ENCODE measurements at places on chromosomes 3 and 15.
A peak's percentile ranks its signal among the peaks of the same experiment; 100 is the strongest.

DNA sequence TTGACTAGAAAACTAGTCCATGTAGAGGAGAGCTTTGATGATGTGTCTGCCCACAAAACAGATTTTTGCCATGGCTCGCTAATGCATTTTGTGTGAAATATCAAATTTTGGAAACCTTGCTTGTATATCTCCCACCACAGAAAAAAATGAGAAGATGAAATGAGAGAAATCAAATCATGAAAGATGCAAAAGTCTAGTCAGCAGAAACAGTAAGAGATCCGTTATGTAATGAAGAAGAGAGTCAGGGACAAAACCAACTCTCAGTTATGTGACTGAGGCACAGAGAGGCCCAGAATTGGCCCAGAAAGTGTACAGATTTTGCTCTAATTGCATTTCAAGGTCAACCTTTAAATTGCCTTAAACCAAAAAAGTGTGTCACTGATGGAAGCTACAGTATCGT, 107.0 kb downstream of the FILIP1L start:
- DNase-seq = no peak

DNA sequence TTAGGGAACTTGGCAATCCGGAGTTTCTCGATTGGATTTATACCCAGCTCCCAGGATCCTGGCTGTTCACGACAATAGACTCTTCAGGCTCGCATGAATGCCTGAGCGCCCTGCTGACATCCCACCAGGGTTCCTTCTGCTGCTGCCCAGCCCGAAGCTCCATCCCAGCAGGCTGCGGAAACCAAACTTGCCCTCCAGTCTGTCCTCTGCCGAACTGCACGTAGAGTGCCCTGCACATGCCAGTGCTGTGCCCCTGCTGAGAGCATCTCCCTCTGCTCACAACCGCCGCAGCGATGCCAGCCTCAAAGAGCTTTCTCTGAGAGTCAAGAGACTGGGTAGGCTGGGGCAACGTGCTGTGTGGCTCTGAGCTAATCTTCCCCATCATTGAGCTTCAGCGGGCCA, 6.9 kb downstream of the ADAMTS7 start:
- no peak for DNase-seq

DNA sequence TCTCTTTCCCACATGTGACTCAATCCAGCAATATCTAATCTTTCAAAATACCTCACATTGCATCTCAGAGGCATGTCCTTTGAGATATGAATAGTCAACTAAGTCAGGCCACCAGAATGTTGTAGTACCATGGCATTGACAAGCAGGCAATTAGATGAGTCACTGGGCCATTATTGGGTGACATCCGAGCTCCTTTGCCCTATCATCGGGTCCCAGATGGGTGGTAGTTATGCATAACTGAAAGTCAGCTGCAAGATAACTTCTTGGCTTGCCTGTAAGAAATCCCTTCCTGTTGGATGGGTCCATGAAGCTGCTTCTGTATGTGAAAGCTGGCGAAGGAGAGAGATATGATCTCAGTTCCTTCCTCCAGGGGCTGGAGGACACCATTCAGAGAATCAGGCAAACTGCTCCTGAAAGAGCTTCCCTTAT, 32.8 kb downstream of the ARRDC4 start:
- DNase-seq = peak; percentile 66

DNA sequence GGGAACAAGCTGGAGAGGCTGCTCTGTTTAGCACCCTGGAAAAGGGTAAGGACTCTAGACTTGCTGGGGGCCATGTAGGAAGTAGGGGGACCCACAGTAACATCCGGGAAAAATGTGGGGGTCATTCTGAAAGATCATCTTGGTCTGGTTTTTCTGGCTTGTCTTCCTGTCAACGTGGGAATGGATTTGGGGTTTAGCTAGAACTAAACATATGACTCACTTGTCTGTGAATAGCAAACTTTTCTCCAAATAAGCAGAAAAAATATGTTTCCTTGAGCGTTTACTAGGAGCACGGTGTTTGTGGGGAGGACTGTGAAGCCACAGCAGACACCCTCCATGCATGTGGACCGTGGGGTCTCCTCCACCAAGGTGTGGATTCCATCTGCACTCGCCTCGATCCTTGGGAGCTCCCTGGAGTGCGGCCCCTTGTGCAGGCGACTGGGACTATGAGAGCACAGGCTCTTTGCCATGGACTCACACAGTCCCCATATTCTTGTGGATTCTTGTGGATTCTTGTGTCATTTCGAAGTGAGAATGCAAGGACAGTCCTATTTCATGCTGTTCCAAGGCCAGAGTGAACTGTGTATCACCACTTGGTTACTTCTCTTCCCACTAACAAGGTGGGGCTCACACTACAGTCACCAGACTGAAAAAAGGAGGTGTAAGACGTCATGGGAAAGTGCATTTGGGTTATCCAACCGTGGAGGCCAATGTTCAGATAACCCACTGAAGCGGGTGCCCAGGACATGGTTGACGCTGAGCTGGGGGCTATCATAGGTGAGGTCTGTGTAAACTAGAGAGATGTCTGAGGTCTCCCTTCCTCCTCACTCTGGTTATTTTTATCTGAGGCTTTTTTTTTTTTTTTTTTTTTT, 25.5 kb downstream of the PGPEP1L start:
- DNase-seq = no peak

GRCh38 chr3:49471856-49472495, 1.9 kb downstream of the DAG1 start:
- DNase-seq = no peak

DNA sequence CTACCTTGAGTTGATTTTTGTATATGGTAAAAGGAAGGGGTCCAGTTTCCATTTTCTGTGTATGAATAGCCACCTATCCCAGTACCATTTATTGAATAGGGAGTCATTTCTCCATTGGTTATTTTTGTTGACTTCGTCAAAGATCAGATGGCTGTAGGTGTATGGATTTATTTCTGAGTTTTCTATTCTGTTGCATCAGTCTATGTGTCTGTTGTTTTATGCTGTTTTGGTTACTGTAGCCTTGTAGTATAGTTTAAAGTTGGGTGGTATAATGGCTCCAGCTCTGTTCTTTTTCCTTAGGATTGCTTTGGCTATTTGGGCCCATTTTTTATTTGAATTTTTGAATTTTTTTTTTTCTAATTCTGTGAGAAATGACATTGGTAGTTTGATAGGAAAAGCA, 125.5 kb upstream of the FGF7 start:
- no peak for DNase-seq

DNA sequence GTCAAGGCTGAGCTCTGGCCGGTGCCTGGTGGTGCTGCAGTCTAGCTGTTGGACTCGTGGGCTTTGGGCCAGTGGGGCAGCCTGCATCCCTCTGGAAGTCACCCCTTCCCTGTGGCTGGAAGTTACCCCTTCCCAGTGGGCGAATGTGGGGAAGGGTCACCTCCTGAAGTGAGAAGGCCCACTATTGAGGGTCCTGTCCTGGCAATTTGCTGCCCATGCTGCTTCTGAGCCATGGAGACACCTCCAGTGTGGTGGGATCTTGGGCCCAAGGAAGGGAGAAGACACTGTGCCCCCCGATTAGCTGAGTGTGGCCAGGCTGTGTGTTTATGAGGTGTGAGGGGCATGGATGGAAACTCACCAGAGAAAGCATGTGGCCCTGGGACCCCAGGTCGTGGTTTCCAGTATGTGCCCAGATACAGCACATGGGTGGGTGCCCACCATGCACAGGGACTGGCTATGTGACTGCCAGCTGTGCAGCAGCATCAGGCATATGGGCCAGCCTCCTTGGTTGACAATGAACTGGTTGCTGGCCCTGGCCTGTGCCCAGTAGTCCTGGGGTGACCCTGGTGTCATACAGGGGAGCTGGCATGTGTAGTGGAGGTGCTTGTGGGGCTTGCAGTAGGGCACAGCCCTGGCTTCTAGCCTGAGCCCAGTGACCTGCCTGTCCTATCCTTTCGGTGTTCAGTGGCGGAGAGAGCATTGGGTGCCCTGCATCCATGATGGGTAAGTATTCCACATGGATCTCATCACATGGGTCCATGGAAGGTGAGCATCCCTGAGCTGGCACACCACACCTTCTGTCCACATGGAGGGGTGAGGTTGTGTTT, 221.2 kb downstream of the SNRPN start:
- DNase-seq = no peak

DNA sequence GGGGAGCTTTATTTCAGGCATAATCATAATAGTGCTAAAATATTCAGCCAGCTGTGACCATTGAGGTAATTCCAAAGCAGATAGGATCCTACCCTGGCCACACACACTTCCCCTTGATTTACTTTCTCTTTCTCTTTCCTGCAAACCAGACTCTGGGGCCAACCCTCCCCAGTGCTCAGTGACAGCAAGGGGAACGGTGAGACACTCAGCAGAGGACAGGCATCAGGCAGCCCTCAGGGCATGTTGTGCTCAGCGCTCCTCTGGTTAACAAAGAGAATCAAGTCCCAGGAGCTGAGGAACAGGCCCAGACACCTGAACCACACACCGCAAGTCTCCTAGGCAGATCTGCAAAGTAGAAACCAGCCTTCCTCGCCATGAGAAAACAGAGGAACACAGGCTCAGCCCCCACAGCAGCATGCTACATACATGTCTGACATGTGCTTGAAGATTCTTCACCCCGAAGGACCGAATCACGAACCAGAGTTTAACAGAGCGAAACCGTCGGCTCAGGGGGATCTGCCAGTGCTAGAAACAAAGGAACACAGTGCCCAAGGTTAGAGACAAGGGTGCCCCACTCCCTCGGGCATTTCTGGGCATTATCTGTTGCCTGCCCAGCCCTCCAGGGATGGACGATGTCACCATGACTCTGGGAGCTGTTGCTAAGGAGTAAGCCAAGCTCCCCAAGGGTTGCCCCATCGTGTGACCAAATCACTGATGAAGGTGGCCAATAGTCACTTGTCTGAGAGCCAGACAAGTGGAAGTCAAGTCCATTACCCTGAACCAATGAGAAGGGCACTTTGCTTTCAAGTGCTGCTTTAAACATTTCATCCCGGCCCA, 17.5 kb downstream of the HDC start:
- DNase-seq = peak; percentile 63

- no peak for DNase-seq
Observed at GRCh38 chr3:197135212-197135611, 105.6 kb upstream of the MELTF start.

DNA sequence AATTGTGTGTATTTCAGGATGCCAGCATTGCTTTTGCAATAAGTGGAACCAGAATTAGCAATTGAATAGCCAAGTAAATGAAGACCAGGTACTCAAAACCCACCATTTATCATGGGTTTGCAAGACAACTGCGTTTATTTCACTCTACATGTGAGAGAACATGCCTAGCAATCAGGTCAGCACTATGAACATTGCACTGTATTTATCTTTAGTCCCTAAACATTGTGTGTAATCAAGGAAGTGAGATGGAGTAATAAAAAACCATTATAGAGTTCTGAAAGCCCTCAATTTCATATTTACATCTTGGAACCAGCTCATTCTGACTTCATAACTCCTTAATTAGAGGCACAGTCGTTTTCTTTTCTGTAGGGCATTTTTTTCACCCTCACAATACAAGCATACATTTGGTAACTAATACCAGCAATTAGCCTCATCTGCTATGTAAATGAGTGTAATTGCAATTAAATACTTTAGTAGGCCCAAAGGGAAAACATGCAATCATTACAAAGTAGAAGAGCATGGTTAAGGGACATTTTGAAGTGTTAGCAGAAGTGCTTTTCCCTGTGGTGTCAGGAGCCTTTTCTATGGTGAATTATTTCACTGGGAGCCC, 153.1 kb upstream of the DPH6 start:
- no peak for DNase-seq

DNA sequence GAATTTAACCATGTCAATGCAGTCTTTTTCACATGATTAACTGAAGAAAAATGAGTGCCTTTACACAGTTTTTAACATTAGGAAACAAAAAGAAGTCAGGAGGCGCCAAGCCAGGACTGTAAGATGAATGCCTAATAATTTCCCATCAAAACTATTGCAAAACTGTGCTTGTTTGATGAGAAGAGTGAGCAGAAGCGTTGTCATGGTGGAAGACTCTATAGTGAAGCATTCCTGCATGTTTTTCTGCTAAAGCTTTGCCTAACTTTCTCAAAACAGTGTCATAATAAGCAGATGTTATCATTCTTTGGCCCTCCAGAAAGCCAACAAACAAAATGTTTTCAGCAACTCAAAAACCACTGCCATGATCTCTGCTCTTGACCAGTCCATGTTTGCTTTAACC, 156.8 kb upstream of the CDIN1 start:
- DNase-seq = no peak

- DNase-seq = peak; percentile 11
Observed at GRCh38 chr3:156477323-156477722, 77.6 kb downstream of the SSR3 start.

DNA sequence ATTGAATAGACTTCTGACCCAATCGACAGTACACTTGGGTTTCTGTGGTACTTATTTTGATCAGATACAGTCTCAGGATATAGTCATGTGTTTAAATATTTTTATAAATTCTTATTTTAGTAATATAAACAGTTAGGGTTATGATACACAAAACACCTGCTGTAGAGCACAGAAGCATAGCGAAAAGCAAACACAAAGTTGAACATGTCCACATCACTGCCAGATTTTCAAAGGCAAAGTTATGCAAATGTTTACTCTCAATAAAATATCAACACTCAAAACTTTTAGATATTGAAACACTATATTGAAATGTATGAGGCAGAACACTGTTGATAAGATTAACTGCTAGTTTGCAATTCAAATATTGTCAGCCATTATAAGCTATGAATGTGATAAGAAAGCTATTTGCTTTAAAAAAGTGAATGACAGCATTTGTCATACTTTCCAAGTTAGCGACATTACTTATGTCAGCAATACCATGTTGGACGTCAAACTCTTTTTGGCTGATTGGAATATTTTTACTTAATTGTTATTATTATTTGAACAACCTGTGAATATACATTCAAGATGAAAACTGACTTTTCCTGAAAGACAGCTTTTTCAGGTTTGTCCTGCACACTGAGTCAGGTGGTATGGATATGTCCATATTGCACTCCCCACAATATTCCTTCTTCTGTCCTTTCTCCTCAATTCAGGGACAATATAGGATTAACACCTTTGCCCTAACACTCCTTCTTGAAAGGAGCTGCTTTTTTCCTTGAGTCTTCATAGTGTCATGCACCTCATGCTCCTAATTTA, 367.1 kb downstream of the EPHA3 start:
- no peak for DNase-seq

Measured in Daoy (cell line).